ENCODE measurements at places on chromosomes 3 and 15.

- no peak for DNase-seq
Measured at GRCh38 chr15:59410391-59410896, 27.5 kb upstream of the FAM81A start.

- no peak for DNase-seq
Measured at GRCh38 chr3:39334205-39334604, 4.7 kb downstream of the CCR8 start.

DNA sequence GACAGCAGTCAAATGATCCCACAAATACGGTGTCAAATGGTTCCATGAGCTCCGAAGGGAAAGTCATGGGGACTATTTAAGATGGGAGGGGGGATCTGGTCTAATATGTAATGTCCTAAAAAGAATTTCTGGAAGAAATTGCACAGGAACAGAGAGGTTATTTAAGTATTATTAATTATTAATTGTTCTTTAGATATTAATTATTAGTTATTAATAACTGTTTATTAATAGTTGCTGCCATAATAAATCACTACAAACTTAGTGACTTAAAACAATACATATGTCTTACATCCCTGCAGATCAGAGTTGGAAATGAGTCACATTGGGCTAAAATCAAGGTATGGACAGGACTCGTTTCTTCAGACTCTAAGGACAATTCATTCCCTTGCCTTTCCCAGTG is 588.2 kb upstream of the NR2F2 start:
- no peak for DNase-seq

DNA sequence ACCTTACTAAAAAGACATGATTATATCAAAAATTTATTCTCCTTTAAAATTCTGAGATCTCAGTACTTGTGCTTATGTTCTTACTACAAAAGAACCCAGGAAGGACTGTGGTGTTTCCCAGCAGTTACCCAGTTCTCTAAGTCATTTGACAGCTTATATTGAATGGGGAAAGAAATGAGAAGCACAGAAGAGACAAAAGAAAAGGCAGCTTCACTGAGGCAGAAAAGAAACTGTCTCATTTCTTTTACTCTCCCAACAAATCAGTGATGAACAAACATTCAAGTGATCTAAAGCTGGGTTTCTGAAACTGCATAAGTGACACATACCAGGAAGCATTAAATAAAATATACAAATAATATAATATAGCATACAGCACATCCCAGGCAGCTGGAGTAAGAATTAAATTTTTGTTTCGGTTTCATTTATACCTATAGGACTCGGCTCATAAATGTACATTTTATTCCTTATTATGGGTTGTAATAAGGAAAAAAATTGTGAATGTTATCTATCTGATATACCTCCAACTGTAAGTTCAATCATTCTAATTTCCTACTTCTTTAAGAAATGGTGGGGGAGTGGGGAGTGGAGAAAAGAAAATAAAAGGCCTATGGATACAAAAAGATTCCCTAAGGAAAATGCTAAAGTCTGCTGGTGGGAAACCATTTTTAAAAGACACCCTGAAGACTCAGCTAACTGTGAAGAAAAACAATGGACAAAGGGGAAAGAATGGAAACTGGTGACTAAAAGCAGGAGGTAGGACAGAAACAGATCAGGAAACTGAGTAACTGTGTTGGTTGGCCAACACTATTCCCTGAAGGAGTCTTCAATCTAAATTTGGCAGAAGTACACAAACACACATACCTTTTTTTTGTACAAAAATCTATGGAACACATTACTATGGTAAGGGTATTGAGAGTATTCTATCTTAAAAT is 156.8 kb downstream of the TBC1D5 start:
- no peak for DNase-seq

DNA sequence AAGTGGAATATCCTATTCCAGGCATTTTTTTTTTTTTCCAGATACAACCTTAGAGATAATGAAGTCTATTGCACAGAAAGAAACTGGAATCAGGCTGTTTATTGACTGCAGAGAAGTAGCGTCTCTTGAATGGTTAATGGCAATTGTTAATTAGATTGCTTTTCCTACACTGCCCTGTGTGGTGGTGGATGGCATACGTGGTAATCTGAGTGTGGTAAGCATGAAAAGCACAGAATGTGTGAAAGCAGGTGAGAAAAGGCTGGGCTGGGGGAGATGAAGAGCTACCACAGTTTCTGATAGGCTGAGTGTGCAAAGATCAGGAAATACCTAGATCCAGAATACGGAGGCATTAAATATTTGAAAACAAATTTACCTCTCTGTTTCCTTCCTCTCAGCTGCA is 486.3 kb upstream of the TBL1XR1 start:
- no peak for DNase-seq

GRCh38 chr15:80612118-80612823 is 82.8 kb upstream of the ABHD17C start:
- DNase-seq, result no peak

- no peak for DNase-seq
Measured at GRCh38 chr3:136675150-136675858, 76.9 kb downstream of the STAG1 start.

DNA sequence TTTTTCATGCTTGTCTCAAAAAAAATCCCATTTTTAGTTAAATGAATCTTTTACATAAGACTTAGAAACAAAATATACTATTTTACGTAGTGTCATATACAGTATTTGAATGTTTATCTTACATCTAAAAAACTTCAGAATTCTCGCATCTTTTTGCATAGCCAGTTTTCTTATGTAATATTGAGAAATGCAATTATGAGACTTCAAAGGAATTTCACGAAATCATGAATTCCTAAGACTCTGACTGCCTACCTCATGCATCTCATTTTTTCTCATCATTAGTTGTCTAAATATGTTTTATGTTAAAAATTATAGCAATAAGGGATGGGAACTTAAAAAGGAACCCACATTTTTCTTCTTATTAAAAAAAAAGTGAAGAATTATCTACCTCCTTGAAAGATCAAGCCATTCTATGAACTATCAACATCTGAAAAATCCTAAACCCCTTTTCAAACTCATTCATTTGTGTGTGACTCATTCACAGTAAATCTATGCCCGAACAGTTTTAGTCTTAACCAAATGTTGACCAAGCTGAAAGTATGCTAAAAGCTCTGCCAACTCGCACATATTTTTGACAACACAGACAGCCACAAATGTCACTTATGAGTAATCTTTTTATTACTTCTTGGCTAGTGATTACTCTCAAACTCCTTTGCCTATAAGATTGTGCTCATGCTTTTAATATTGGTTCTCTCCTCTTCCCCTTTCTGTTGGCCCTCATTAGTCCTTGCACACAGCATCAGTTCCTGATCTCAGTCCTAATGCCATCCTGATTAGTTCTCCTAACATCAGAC is 115.9 kb downstream of the DCLK3 start:
- DNase-seq, result no peak

DNA sequence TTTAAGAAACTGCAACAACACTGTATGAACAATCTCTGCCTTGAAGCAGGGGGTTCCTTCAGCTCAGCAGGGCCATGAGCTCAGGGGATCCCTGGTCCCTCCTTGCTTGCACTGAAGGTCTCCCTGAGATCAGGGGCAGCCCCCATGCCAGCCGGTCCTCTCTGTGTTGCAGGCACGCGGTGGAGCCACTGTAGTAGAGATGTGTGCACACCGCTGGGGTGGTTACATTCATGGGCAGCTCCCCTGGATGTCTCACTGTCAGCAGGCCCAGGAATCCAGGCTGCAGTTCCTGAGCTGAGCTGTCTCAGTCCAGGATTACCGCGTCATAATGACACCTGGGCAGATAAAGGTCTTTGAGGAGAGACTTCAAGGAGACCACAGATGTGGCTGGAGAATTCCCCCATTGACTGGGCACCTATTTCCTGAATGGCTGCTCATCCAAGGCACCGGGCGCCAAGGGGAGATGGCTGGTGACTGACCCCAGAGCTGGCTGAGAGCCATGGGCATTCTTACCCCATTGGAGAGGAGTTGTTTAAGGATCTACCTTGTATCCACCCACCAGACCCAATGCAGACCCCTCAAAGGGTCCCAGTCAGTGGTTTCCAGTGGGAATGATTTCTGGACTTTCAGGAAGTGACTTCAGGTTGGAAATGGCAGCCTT is 10.4 kb upstream of the KLF13 start:
- no peak for DNase-seq

Data from kidney (tissue), 22 donors.